ENCODE measurements at places on chromosomes 1 and 21.
A peak's percentile ranks its signal among the peaks of the same experiment; 100 is the strongest.

DNA sequence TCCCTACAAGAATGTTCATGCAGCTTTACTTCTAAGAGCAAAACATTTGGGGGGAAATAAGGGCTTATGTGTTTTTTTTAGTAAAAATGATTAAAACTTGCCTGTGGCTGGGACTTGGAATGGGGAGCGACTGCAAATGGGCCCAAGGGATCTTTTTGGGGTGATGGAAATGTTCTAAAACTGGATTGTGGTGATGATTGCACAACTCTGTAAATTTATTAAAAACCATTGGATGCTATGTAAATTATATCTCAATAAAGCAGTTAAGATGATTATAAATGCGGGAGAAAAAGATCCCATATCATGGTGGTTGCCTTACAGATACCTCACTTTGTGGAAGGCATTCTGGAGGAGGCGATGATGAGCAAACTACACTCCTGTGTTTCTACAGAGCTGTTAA, 30.2 kb upstream of the STUM start:
- H3K27me3 ChIP-seq: peaks cover 75% of the 10 kb centered on the region
- no peaks in the 10 kb centered on the region for H3K36me3 ChIP-seq
- H3K4me1 ChIP-seq: no peaks in the 10 kb centered on the region
- no peak for DNase-seq
- H3K4me3 ChIP-seq: no peak overlapping the region

DNA sequence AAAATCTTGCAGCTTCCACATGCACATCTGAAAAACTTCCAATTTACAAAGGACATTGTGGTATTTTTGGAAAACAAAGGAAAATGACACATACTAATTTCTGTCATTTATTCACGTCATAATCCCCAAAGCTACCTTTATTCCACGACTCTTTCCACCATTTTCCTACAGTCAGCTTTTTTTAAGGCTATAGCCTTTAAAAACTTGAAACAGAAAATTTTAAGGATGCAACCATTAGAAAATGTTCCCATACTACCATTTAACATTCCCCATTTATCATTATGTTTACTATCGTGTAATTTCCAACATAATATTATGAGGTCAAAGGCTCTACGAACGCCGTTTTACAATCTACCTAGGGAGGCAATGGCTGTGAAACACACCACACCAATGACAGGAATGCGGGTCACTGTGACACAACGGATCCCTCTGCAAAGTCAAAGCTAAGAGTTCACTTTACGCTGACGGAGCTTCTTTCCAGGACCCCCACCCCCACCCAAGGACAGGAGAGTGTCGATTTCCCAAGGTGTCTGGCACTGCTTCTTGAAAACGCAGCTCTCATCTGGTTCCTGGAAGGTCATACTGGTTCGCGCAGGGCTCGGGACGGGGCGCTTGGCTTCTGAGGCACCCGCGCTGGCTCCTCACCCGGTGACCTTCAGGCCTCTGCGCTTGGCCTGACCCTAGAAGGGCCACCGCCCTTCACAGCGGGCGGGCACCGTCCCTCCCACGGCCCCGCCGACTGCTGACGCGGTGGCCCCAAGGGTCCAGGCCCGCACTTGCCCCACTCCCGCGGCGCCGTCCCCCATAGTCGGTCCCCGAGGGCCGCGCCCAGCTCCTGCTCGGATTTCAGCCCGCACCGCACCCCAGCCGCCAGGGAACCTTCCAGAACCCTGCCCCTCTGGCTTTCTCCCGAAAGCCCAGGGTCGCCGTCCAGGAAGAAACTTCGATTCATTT, 50.5 kb upstream of the ATF3 start:
- H3K4me1 ChIP-seq: peaks cover 4% of the 10 kb centered on the region
- no peak for DNase-seq
- peaks cover 4% of the 10 kb centered on the region for H3K36me3 ChIP-seq
- no peaks in the 10 kb centered on the region for H3K27me3 ChIP-seq
- H3K4me3 ChIP-seq: peak overlapping the region; percentile 75

GRCh38 chr21:46397993-46398392, 60.7 kb upstream of the DIP2A start:
- no peak overlapping the region for H3K27ac ChIP-seq

DNA sequence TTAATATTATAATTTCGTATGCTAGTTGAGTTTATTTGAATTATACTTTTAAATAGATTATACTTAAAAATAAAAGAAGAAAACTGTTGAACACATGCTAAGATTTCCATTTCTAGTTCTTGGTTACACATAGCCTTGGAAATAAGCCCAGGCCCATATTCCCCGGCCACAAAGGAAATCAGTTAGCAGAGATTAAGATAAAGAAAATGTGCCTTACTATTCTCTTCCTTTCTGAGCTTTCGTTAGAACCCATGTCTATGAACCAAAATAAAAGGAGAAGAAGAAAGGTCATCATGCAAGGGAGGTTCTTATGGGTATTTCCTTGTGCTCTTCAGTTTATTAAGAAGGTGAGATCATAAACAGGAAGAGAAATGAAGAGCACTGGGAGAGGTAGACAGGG, 32.3 kb upstream of the CRP start:
- DNase-seq: no peak
- no peak overlapping the region for H3K4me3 ChIP-seq
- peaks cover 41% of the 10 kb centered on the region for H3K27me3 ChIP-seq
- H3K36me3 ChIP-seq: no peaks in the 10 kb centered on the region

- DNase-seq: peak; percentile 57
- H3K27me3 ChIP-seq: peaks cover 13% of the 10 kb centered on the region
- peaks cover 3% of the 10 kb centered on the region for H3K4me1 ChIP-seq
- no peak overlapping the region for H3K27ac ChIP-seq
Measured at GRCh38 chr1:209576392-209577197, 6.9 kb upstream of the CAMK1G start.

GRCh38 chr1:7694600-7695496, 76.2 kb upstream of the VAMP3 start:
- peaks cover 12% of the 10 kb centered on the region for H3K4me1 ChIP-seq
- DNase-seq: no peak
- no peak overlapping the region for H3K4me3 ChIP-seq
- no peak overlapping the region for H3K27ac ChIP-seq
- H3K27me3 ChIP-seq: peaks cover 35% of the 10 kb centered on the region

GRCh38 chr1:186099336-186100104, 275.5 kb downstream of the TPR start:
- no peak overlapping the region for H3K4me3 ChIP-seq
- H3K27me3 ChIP-seq: no peaks in the 10 kb centered on the region
- no peak for DNase-seq
